Lung (tissue), 17 donors: ENCODE measurements at places on chromosomes 12 and 14. TPM values are rescaled to one million over a fixed set of nuclear protein-coding genes. Genes with fewer than 3 reads are reported as not detected.

GRCh38 chr12:121536899-121537813, 43.7 kb downstream of the KDM2B start:
- peak overlapping the region; percentile 70 for H3K4me3 ChIP-seq
- peak overlapping the region; percentile 96 for H3K27ac ChIP-seq
- DNase-seq = peak; percentile 88
- H3K4me1 ChIP-seq = peaks cover 22% of the 10 kb centered on the region
- no peaks in the 10 kb centered on the region for H3K36me3 ChIP-seq

- no peaks in the 10 kb centered on the region for H3K4me1 ChIP-seq
Observed at GRCh38 chr12:68290126-68290525, 36.7 kb upstream of the IL22 start.

Gene OVCH1
- 0.69 TPM for polyA plus RNA-seq

Gene TPH2
- 0.01 TPM for polyA plus RNA-seq

DNA sequence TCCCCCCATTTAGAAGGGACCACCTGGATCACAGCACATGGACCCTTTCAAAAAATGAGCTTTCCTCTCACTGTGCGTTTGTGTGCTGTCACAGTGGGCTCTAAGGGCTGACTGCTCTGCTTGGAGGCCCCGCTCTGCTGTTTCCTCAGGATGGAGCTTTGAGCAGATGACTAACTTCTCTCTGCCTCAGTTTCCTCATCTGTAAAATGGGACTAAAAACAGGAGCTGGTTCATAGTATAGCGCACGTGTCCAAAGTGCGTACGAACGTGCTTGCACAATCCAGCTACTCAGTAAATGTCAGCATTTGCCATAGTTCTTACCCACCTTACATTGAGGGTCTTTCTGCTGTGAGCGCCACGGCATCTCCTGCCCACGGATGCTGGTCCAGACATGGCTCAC, 12.7 kb upstream of the DNAH10 start:
- H3K27ac ChIP-seq = no peak overlapping the region
- H3K36me3 ChIP-seq = peaks cover 19% of the 10 kb centered on the region
- no peaks in the 10 kb centered on the region for H3K27me3 ChIP-seq
- no peak overlapping the region for H3K4me3 ChIP-seq

Gene CACNA2D4
- 2.9 TPM for polyA plus RNA-seq

GRCh38 chr14:98591161-98591560, 680.8 kb downstream of the BCL11B start:
- no peak overlapping the region for H3K4me3 ChIP-seq
- no peak for DNase-seq
- H3K27ac ChIP-seq = no peak overlapping the region
- H3K4me1 ChIP-seq = no peaks in the 10 kb centered on the region
- H3K27me3 ChIP-seq = no peaks in the 10 kb centered on the region

- no peak overlapping the region for H3K4me3 ChIP-seq
- H3K4me1 ChIP-seq = no peaks in the 10 kb centered on the region
- no peaks in the 10 kb centered on the region for H3K36me3 ChIP-seq
- H3K27ac ChIP-seq = no peak overlapping the region
- no peak for DNase-seq
- no peaks in the 10 kb centered on the region for H3K27me3 ChIP-seq
Observed at GRCh38 chr14:42187846-42188245, 581.2 kb downstream of the LRFN5 start.

DNA sequence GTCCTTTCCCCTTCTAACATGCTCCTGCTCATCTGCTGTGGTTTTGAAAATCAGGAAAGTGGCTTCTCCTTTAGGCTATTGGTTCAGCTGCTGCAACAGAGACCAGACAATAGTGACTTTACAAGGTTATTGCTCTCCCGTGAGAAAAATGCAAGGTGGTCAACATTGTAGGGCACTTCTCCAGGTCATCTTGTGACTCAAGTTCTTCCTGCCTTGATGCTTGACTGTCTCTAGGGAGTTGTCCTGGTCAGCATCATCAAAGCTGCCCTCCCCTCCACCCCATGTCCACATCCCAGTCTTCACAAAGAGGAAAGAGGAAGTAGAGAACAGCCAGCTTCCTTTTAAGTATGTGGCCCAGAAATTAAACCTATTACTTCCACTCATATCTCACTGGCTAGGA, 3.9 kb upstream of the TMEM63C start:
- DNase-seq = no peak
- no peak overlapping the region for H3K4me3 ChIP-seq
- H3K4me1 ChIP-seq = peaks cover 9% of the 10 kb centered on the region
- H3K27ac ChIP-seq = no peak overlapping the region
- H3K27me3 ChIP-seq = peaks cover 12% of the 10 kb centered on the region
- no peaks in the 10 kb centered on the region for H3K36me3 ChIP-seq

- H3K4me3 ChIP-seq = no peak overlapping the region
- peaks cover 12% of the 10 kb centered on the region for H3K4me1 ChIP-seq
- H3K27me3 ChIP-seq = no peaks in the 10 kb centered on the region
- H3K36me3 ChIP-seq = peaks cover 35% of the 10 kb centered on the region
Observed at GRCh38 chr12:131713349-131713748, 2.5 kb downstream of the SFSWAP start.

- H3K27ac ChIP-seq = no peak overlapping the region
- H3K36me3 ChIP-seq = no peaks in the 10 kb centered on the region
- H3K27me3 ChIP-seq = no peaks in the 10 kb centered on the region
- no peak for DNase-seq
- H3K4me1 ChIP-seq = no peaks in the 10 kb centered on the region
- H3K4me3 ChIP-seq = no peak overlapping the region
Observed at GRCh38 chr14:27013678-27014077, 415.8 kb upstream of the NOVA1 start.

DNA sequence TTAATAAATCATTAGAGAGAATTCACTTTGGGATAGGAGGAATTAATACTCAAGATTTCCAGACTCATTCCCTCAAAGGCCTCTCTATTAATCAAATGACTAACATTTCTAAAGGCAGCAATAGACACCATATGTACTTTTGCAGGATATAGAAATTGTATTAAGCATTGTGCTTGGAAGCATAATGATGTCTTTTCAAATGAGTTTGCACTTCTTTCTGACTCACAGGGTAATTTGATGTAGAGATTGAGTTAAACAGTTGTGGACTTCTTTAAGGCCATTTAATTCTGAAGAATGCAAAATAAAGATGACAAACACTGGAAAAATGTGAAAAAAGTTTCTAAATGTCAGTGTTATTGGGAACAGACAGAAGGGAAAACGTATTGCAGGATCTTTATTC, 63.4 kb upstream of the CSRP2 start:
- H3K4me1 ChIP-seq = no peaks in the 10 kb centered on the region
- no peak overlapping the region for H3K4me3 ChIP-seq
- no peak for DNase-seq
- H3K27ac ChIP-seq = no peak overlapping the region

Gene TBC1D30
- polyA plus RNA-seq = 3.3 TPM

DNA sequence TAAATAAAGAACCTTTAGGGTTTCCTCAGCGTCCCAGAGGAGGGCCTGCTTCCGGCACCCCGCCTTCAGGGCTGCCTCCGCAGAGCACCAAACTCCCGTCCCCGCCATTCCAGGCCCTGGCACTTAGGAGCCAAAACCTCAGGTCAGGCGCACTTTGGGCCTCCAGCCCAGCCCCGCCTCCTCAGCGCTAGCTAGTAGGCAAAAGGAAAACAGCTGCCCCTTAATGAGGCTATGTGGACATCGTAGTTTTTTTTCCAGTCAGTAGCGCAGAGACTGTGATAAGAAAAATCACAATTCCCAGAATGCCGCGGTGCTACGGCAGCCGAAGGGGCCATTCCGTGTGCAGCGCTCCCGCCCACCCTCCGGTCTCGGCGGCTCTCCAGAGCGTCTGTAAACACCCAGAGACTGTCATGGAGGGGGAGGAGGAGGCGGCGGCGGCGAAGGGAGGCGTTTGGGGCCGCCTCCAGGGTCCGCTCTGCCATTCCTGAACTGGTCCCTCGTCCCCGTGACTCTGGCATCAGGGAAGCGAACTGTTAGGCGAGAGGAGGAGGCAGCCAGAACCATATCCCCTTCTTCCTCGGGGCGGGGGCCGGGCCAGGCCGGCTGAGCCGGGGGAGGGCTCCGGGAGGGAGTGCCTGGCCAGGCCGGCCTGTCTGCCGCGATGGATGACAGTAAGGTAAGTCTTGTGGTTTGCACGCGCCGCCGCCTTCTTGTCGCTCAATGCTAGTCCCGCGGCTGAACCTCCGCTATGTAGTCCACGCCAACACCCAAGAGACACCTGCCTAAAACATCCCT, at the start of gene CREBL2:
Gene CREBL2, plus strand, starts transcription at position 365 of the 795 bp plus-strand sequence. Its CDS starts 297 bp downstream, at position 662.
- peaks cover 13% of the 10 kb centered on the region for H3K4me1 ChIP-seq
- H3K36me3 ChIP-seq = no peaks in the 10 kb centered on the region
- peak within 1 kb of the TSS; percentile 53 for H3K4me3 ChIP-seq
- peak within 1 kb of the TSS; percentile 85 for H3K27ac ChIP-seq
- no peaks in the 10 kb centered on the region for H3K27me3 ChIP-seq

- no peaks in the 10 kb centered on the region for H3K4me1 ChIP-seq
- H3K27me3 ChIP-seq = no peaks in the 10 kb centered on the region
- H3K27ac ChIP-seq = no peak overlapping the region
- no peak for DNase-seq
- H3K36me3 ChIP-seq = no peaks in the 10 kb centered on the region
- no peak overlapping the region for H3K4me3 ChIP-seq
Observed at GRCh38 chr12:10661338-10661737, 12.5 kb downstream of the STYK1 start.

GRCh38 chr14:88505621-88506020, 49.2 kb downstream of the PTPN21 start:
- H3K4me3 ChIP-seq = no peak overlapping the region
- H3K4me1 ChIP-seq = no peaks in the 10 kb centered on the region
- no peak overlapping the region for H3K27ac ChIP-seq
- DNase-seq = no peak

Gene CMTM5
- 3.3 TPM for polyA plus RNA-seq

- DNase-seq = no peak
- H3K27ac ChIP-seq = no peak overlapping the region
- H3K36me3 ChIP-seq = no peaks in the 10 kb centered on the region
- H3K4me3 ChIP-seq = no peak overlapping the region
- H3K4me1 ChIP-seq = no peaks in the 10 kb centered on the region
Observed at GRCh38 chr12:93925585-93926205, 222.7 kb upstream of the PLXNC1 start.

DNA sequence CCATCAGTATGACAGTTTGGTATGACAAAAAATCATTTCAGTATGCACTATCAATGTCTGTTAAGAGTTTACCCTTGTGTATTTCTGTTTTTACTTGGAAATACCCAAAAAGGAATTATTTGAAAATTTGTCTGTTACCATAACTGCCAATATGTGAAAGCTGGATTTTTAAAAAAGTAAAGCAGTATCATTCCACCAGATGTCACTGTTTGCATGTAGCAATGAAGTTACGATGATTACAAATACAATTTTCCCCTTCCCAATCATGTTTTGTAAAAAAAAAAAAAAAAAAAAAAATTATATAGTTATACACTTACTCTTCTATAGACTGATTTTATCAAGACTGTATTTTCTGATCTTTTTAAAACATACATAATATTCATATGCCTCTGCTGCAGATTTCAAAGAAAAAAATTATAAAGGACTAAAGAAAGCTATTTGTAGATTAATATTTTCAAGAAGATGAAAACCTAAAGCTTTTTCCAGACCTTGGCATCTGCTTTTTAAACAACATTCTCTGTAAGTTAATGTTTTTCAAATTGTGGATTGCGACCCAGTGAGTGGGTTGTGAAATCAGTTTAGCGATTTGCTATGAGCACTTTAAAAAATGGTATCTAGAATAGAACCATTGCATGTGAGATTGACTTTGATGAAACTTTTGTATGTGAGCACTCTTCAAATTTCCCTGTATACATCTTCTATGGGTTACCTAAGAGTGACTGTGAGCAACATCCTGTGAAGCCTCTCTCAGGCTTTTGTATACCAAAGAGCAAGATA, 114.2 kb downstream of the TTC6 start:
- H3K4me1 ChIP-seq = no peaks in the 10 kb centered on the region
- H3K4me3 ChIP-seq = no peak overlapping the region
- H3K27me3 ChIP-seq = no peaks in the 10 kb centered on the region
- no peaks in the 10 kb centered on the region for H3K36me3 ChIP-seq

Gene RD3L
- not detected for polyA plus RNA-seq

DNA sequence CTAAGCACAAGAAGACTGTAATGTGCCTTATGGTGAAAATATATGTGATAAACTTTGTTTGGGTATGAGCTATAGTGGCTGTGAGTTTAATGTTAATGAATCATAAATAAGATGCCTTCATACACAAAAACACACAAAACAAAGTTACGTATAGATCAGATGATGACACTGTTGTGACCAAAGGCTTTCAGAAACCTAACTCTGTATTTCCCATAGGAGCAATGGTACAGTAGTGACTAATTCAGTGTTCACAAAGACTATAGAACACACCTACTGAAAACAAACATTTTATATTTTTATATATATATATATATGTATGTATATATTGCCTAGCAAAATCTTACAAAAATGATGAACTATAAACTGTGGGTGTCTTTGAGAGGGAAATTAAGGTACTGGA, 393.8 kb upstream of the DCN start:
- no peaks in the 10 kb centered on the region for H3K36me3 ChIP-seq
- H3K4me1 ChIP-seq = no peaks in the 10 kb centered on the region
- no peak for DNase-seq
- no peaks in the 10 kb centered on the region for H3K27me3 ChIP-seq

GRCh38 chr14:69269381-69269780, 9.4 kb downstream of the GALNT16 start:
- H3K27me3 ChIP-seq = no peaks in the 10 kb centered on the region
- no peak overlapping the region for H3K4me3 ChIP-seq
- DNase-seq = no peak
- H3K36me3 ChIP-seq = no peaks in the 10 kb centered on the region
- no peak overlapping the region for H3K27ac ChIP-seq

GRCh38 chr14:41488401-41488800, 118.3 kb upstream of the LRFN5 start:
- H3K4me1 ChIP-seq = no peaks in the 10 kb centered on the region
- no peak overlapping the region for H3K27ac ChIP-seq
- no peak for DNase-seq
- H3K4me3 ChIP-seq = no peak overlapping the region

Gene TMEM30B
- polyA plus RNA-seq = 14.4 TPM

Gene RAD51B
- 2.7 TPM for polyA plus RNA-seq

DNA sequence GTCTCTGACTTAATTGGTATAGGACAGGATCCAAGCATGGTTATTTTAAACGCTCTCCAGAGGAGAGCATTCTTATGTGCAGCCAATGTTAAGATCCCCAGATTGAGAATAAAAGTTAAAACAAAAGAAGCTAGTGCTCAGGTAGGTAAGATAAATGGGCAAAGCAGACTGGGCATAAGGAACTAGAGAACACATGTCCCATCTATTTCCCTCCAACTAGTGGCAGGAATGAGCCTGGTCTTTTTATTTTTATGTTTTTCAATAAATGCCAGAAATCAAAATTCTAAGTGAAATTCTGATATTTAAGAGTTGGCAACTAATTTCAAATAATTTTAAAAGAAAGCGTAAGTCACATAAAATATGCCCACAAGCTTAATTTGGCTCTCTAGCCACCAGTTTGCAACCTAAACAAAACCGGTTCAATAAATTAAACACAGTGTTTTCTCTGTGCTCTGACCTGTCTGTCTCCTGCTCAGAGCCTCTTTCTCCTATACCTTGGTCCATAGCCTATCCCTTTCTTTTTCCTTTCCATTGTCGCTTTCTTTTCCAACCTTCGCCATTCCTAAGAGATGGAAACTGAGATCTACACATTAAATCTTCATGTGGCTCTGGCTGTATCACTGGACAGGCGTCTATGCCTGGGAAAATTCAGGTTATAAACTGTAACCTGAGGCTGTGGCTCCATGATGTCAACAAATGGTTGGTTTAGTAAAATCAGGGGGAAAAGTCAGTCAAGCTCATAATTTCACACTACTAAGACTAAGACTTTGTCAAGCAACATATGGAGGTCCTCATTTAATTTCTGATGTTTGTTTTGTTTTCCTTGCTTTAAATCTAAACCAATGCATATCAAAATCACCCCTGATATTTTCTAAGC, 5.5 kb downstream of the SLC38A1 start:
- no peak overlapping the region for H3K27ac ChIP-seq
- no peaks in the 10 kb centered on the region for H3K36me3 ChIP-seq
- no peak for DNase-seq
